Central memory CD4-positive, alpha-beta T cell (primary cell): ENCODE measurements at places on chromosomes 11 and 22.

GRCh38 chr11:112613051-112613972 lies 347.9 kb upstream of the NCAM1 start:
- no peak for DNase-seq

DNA sequence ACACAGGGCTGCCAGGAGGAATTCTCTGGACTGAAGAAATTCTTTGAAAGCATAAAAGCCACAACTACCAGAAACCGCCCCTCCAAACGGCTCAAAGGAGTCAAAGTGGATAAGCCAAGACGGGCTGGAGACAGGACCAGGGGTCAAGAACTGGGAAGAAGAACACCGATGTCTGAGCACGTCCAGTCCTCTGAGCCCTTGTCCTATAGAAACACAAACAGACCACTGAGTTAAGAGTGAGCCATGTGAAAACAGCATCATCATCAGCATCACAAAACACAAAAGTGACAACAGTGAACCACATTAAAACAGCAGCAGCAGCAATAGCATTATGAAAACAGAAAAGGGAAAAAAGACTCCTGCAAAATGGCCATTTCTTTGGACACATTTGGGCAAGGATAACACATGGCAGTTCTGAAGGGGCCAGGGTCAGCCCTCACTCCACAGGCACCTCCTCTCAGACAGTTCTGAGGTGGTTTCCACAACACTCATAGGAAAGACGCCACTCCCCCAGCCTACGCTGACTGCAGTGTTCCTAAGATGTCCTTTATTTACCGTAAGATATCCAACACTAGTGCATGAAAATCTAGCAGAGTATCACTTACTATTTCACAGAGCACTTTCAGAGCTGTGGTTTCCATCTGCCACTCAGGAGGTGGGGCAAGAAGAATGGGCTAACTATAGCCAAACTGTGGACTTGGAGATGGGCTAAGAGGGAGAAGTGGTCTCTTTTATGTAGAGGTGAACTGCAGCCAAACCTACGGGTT lies 28.6 kb upstream of the YPEL1 start:
- DNase-seq, result no peak

DNA sequence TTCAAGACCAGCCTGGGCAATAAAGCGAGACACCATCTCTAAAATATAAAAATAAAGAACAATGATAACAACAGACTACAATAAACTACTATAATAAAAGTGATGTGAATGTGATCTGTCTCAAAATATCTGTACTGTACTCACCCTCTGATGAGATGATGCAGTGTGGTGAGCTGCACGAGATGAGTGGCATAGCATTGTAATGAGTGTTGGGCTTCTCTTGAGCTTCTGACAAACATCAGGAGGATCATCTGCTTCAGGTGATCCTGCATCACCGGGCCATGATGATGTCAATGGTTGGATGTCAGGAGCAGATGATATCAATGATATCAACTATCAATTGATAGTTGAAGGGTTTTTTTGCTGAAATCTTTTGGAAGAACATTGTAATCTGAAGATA lies 52.4 kb upstream of the INCENP start:
- DNase-seq, result no peak

DNA sequence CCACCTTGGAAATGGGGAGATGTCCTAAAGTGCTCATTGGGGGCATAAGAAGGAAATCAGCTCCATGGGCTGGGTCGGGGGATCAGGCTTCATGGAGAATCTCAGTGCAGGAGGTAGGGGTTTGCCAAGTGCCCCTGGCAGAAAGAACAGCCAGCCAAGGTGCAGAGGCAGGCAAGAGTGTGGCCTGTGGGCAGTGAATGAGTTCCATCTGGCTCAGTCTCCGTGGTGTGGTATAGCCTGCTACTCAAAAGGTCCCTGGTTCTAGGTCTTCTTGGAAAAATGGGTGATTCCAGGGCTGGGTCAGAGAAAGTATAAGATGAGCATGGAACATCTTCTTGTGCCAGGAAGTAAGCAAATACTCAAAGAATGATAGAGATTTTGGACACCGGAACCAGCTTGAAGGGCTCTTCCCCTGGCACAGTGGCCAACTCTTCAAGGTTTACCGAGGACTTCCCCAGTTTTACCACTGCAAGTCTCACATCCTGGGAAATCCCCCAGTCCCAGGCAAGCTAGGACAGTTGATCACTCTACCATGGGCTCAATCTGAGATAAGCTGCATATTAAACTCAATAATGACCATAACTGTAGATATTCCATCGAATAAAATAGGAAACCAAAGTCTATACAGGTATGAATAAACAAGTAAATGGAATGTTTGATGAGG lies 10.6 kb upstream of the ARAP1 start:
- no peak for DNase-seq

GRCh38 chr22:41782316-41782715 lies 18.2 kb upstream of the CCDC134 start:
- no peak for DNase-seq

- DNase-seq, result no peak
Measured at GRCh38 chr11:2448661-2449547, 4.1 kb downstream of the KCNQ1 start.

- no peak for DNase-seq
Measured at GRCh38 chr11:62088331-62088933, 35.4 kb upstream of the INCENP start.

GRCh38 chr11:86747801-86748200 lies 52.5 kb upstream of the PRSS23 start:
- no peak for DNase-seq

DNA sequence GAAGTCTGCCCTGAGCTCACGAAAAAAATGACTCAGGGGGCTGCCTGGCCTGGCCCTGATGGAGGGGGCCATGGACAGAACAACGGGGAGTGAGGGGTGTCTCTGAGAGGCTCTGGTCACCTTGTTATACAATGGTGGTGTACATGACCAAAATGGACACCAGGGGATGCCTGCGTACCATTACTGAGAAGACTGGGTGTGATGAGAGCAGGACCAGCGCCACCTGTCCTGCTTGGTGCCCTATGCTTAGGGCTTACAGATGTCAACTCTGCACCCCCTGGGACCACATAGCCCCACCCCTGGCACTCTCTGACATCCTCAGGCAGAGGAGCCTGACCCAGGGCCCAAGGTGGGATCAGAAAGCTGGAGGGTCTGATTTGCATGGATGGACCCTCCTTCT lies 104.8 kb downstream of the ZNF280B start:
- DNase-seq, result no peak

- DNase-seq, result no peak
Measured at GRCh38 chr22:50696799-50697561, 24.4 kb downstream of the SHANK3 start.

DNA sequence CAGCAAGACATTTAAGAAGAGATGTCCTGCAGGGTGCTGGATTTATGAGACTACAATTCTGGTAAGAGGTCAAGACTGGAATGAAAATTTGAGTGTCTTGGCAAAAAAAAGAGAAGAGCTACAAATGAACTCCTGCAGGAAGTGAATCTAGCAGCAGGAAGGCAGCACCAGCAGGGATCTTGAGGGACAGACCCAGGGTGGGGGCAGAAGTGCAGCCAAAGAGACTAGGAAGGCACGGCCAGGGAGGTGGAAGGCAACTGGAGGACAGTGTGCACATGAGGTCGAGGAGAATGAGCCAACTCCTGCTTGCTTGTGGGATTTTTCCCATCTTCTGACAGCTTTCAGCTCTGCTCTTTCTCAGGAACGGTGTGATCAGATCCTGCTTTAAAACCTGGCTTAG lies 263.2 kb downstream of the BUD13 start:
- no peak for DNase-seq

DNA sequence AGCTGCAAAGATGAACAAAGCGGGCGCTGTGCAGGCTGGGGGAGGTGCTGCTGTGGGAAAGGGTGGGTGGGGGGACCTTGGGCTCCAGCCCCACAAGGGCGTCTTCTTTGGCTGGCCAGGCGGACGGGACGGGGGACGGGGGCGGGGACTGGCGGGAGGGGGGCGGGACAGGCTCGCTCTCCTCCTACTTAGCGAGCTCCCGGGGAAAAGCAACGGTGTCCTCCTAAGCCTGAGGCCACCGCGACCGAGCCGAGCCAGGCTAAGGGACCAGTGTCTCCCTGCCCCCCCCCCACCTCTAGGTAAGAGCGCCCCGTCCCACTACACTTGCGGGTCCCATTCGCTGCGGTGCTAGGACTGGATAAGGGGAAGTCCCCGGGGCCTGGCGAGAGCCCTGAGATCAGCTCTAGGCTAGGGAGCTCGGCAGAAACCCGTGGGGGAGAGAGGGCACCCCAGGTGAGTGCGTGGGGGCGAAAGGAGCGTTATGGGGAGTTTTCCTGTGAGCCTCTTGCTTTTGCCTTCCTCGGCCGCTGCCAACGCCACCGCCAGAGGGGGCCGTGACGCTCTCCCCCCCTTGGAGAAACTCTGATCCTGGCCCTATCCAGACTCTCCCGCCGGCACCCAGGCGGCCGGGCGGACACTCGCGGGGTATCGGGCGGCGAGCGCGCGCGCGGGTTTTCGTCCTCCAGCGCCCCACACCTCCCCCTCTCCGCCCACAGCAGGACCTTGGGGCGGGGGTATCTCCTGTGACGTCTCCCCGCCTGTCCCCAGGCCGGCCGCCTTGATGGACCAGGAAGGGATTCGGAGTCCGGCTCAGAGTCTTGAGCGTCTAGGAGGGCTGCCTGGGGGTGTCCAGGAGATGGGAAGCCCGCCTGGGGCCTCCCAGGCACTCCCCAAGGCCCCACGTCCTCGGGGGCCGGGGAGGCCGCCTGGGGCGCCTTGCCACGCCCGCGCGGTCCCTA lies at the start of gene PHLDB1:
PHLDB1 (plus strand) TSS at position 215 of the 959 bp plus-strand sequence. CDS start 6,222 bp downstream, outside the sequence.
- peak; percentile 41 for DNase-seq

- DNase-seq, result no peak
Measured at GRCh38 chr11:4839851-4840549, 9.0 kb downstream of the OR51S1 start.

- peak; percentile 49 for DNase-seq
Measured at GRCh38 chr22:21712751-21713427, 22.7 kb downstream of the YPEL1 start.

- DNase-seq, result no peak
Measured at GRCh38 chr22:23714596-23715578, 24.1 kb downstream of the RGL4 start.

DNA sequence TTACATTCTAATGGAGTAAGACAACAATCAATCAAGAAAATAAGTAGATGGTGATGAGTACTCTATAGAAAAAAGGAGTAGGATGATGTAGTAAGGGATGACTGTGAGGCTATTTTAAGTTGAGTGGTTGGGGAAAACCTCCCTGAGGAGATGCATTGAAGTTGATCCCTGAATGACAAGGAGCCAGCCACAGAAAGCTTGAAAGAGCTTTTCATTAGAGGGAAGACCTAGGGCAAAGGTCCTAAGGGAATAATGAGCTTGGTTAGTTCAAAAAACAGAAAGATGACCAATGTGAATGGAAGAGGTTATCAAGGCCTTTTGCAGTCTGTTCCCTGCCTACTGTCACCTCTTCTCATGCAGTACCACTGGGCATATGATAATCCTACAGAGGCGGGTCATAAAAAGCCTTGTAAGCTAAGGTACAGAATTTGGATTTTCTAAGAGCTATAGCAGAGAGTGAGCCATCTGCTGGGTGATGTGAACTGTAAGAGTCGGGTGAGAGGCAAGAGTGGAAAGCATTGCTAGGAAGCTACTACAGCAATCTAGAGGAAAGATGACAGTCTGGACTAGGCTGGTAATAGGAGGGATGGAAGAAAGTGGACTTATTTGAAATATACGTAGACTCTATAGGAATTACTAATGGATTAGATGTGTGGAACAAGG lies 3.1 kb downstream of the PPP2R1B start:
- DNase-seq, result no peak

GRCh38 chr11:83037877-83038276 lies 33.8 kb downstream of the RAB30 start:
- DNase-seq, result no peak

- DNase-seq, result no peak
Measured at GRCh38 chr11:58004664-58005063, 19.0 kb upstream of the OR9Q1 start.

- DNase-seq, result no peak
Measured at GRCh38 chr11:7523416-7524210, 9.8 kb downstream of the PPFIBP2 start.

DNA sequence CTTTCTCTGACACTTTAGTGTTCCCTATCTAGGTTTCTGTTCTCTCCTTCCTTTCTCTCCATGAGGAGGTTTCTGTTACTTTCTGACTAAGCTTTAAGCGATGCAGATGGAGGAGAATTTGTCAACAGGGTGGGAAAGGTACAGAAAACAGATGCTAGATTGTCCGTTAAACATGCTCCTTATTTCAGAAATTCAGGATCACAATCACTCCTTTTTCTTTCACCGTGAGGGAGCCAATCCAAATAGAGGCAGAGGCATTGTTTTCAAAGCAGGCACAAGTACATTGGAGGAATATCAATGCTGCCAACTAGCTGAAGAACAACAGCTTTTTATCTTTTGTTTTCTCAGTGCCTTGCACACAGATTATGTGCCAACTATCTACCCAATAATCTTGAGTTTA lies 215.7 kb upstream of the FOLH1 start:
- no peak for DNase-seq

DNA sequence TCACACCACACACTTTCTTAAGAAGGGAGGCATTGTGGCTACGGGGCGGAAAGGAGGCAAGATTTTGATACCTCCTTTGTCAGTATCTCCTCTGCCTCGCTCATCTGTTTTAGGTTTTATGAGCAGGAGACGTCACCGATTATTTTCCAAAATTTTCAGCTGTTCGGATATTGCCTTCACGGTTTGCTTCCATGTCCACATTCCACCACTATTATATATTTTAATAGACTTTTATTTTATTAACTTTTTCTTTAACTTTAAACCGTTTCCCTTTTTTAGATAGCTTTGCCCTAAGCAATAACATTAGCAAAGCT lies 33.7 kb upstream of the CREB3L1 start:
- no peak for DNase-seq

DNA sequence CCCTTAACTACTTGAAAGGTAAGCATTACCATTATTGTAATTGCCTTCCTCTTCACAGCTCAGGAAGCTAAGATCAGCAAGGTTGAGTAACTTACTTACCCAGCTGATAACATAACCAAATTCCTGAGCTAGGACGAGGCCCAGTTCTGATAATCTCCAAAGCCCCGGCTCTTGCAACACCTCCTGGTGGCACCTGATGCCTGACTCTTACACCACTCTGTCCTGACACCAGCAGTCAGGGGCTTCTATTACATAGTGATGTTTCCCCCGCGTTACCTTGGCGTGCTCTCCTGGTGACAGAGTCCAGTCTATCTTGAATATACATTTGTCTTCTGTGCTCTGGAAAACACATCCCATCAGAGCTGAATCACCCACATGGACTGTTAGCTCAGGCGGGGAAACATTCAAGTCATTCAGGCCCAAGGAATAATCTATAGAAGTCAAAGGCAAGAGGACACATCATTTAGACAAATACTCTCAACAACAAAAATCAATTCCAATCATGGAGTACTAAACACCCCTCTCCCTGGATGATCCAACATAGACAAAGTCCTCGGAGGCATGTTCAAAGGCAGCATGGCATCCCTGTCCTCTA lies 12.6 kb downstream of the JAML start:
- DNase-seq, result no peak
